GM13976 (cell line): ENCODE measurements at places on chromosomes 2 and 18.
A peak's percentile ranks its signal among the peaks of the same experiment; 100 is the strongest.

- DNase-seq, result no peak
Observed at GRCh38 chr2:57981083-57981768, 65.4 kb upstream of the VRK2 start.

- DNase-seq, result no peak
Observed at GRCh38 chr2:150418916-150419315, 68.6 kb downstream of the RND3 start.

DNA sequence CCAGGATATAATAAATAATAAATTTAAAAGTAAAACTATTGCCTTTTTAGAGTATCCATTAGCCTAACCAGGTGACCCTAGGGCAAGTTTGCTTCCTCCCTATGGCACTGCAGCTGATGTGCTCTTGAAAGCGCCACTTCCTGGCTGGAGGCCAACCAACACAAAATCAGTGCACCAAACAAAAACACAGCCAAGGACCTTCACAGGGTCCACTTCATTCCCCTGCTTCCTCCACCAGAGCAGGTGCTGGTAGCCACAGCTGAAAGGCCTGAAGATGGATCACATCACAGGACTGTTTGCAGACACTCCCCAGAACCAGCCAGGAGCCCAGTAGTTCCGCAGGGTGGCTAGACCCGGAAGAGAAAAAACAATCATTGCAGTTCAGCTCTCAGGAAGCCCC lies 108.8 kb downstream of the TWIST2 start:
- DNase-seq, result no peak

- no peak for DNase-seq
Observed at GRCh38 chr18:6546229-6546628, 131.5 kb upstream of the L3MBTL4 start.

DNA sequence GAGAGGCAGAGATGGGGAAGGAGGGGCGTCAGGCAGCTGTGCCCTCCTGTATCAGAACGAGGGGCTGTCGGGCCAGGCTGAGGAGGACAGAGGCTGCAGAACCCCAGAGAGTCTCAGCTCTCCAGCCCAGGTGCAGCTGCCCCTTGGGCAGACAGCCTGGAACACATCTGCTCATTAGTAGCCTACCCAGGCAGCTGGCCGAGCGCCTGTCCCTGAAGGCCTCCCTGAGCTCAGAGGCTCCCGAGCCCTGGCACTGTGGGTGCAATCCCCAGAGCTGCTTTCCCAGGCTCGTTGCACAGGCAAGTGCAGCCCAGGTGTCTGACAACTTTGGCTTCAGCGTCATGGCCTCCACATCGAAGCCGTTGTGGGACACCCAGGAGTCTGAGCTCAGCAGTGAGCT lies 13.1 kb upstream of the TMEM185B start:
- DNase-seq, result no peak

GRCh38 chr2:38185012-38185491 lies 109.1 kb upstream of the CYP1B1 start:
- peak; percentile 50 for DNase-seq

- no peak for DNase-seq
Observed at GRCh38 chr2:39142904-39143605, 22.2 kb upstream of the SOS1 start.
